ENCODE measurements at places on chromosomes 7 and 10. TPM values are rescaled to one million over a fixed set of nuclear protein-coding genes. Genes with fewer than 3 reads are reported as not detected.

- H3K4me1 ChIP-seq: no peaks in the 10 kb centered on the region
- no peaks in the 10 kb centered on the region for H3K36me3 ChIP-seq
- no peak for DNase-seq
- H3K27me3 ChIP-seq: no peaks in the 10 kb centered on the region
Measured at GRCh38 chr7:95694334-95694733, 78.0 kb upstream of the DYNC1I1 start.

DNA sequence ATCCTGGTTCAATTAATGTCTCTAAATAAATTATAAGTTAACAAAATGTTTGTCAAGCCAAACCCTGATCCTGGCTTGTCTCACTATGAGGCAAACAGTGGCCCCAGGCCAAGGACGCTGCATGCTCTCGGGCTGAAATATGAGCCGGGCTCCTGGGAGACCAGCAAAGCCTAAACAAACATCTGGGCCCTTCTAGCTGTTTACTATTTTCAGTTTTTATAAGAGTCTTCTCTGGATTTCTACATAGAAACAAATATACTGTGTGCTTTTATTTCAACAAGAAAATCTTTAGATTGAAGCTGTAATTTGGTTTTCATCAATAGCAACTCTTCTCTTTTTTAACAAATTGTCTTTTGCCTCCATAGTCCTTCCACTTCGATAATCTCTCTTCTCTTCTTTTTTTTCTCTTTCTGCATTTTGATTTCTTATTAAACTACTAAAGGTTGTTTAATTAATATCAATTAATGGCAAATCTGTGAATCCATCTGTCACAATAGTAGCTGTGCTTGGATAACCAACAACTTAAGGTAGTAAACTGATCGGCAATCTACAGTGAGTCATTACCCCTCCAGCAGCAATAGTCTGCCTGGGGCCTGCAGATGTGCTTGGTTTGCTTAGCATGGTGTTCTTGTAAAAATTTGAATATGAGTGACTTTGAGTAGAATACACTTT is 83.3 kb upstream of the DNAJC1 start:
- H3K4me3 ChIP-seq: no peak overlapping the region
- no peaks in the 10 kb centered on the region for H3K27me3 ChIP-seq
- H3K27ac ChIP-seq: no peak overlapping the region
- no peak for DNase-seq
- no peaks in the 10 kb centered on the region for H3K36me3 ChIP-seq

DNA sequence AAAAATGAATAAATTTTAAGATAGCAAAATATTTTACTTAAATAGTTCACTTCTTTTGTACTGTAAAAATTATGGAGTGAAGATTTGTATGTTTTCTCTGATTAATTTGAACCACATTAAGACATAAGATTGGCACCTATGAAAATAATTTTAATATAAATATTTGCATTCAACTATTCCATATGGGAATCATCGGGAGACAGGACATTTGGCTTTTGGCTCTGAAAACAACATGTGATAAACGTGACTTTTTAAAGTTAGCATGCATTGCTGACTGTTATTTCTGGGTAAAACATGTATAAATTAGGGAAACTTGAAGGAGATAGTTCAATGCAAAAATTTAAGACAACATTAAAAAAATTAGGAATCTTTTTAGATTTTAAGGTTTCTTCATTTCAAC is 117.2 kb downstream of the SEMA3E start:
- no peak overlapping the region for H3K4me3 ChIP-seq
- H3K27me3 ChIP-seq: no peaks in the 10 kb centered on the region
- H3K27ac ChIP-seq: no peak overlapping the region
- no peak for DNase-seq

GRCh38 chr7:54996391-54996790 is 22.4 kb upstream of the EGFR start:
- no peaks in the 10 kb centered on the region for H3K4me1 ChIP-seq
- H3K4me3 ChIP-seq: no peak overlapping the region
- DNase-seq: no peak

DNA sequence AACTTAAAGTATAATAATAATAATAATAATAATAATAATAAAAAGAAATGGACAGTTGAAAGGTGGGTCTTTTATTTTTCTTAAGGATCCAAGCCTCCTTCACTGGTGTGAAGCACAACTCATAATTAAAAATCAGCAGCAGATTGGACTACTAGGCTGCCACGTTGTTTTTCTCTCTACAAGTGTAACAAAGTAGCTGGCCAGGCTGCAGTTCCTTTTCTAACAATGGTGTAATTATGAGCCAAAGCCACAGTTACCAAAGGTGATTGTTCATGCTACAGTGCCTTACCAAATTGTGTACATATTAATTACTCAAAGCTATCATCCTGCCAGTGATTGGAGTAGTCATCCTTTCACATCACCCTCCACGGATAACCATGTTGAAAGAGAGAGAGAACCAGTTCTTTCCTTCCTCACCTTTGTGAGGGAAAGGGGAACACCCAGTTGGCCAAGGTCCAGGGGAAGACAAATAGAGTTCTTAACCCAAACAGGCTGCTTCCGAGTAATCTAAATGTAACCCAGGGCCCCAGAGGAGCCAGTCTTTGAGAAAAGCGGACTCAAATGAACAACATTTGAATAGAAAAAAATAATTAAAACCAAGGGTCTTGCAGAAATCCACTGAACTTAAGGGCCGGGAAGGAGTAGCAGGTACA is 86.3 kb upstream of the NPS start:
- no peaks in the 10 kb centered on the region for H3K27me3 ChIP-seq
- H3K4me1 ChIP-seq: no peaks in the 10 kb centered on the region
- no peaks in the 10 kb centered on the region for H3K36me3 ChIP-seq
- DNase-seq: no peak
- no peak overlapping the region for H3K4me3 ChIP-seq

GRCh38 chr7:151904270-151904669 is 27.4 kb upstream of the PRKAG2 start:
- H3K4me1 ChIP-seq: no peaks in the 10 kb centered on the region
- H3K27me3 ChIP-seq: no peaks in the 10 kb centered on the region
- no peak overlapping the region for H3K4me3 ChIP-seq
- DNase-seq: no peak

GRCh38 chr7:106572394-106573124 is 88.4 kb downstream of the CCDC71L start:
- no peak overlapping the region for H3K4me3 ChIP-seq
- H3K4me1 ChIP-seq: peaks cover 12% of the 10 kb centered on the region
- H3K27ac ChIP-seq: no peak overlapping the region
- DNase-seq: no peak

- no peak overlapping the region for H3K4me3 ChIP-seq
- no peak for DNase-seq
- H3K27ac ChIP-seq: no peak overlapping the region
- no peaks in the 10 kb centered on the region for H3K36me3 ChIP-seq
Measured at GRCh38 chr10:119807960-119808697, 64.5 kb downstream of the MCMBP start.

GRCh38 chr7:21346297-21346696 is 81.6 kb upstream of the SP4 start:
- no peaks in the 10 kb centered on the region for H3K36me3 ChIP-seq
- no peaks in the 10 kb centered on the region for H3K27me3 ChIP-seq
- peak; percentile 29 for DNase-seq
- H3K4me3 ChIP-seq: no peak overlapping the region
- H3K27ac ChIP-seq: no peak overlapping the region

- DNase-seq: no peak
- 0 out of 2 replicates have a peak, but pooled peaks cover 3% of the 10 kb centered on the region for H3K27me3 ChIP-seq
- H3K27ac ChIP-seq: no peak overlapping the region
Measured at GRCh38 chr10:71739358-71739900, 19.9 kb upstream of the C10orf105 start.

DNA sequence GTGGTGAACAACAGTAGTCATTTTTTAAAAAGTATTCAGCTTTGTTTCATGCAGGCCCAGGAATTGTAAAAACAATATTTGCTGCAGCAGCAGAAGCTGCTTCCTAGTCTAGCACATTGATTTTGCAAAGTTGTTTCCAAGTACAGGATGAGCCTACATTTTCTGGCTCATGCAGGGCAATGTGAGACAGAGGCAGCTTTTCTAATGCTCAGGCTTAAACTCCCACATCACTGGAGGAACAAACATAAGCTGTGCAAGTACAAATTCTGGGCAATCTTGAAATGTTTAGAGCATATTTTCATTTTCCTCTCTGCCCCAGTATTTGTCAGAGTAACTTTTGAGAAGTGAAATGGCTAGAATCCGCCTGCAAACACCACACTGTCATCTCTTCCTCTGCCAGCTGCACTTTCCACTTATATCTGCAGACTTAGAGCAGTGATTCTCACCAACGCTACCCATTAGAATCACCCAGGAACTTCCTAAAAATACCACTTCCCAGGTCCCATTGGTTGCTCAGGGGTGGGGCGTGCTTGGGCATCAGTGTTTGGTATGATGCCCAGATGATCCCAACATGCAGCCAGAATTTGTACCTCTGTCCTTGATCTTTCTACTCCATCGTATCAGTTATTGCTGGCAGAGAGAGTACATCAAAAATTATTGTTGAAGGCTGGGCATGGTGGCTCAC is 304.1 kb upstream of the LRGUK start:
- no peak overlapping the region for H3K4me3 ChIP-seq
- H3K4me1 ChIP-seq: no peaks in the 10 kb centered on the region
- DNase-seq: no peak
- H3K27me3 ChIP-seq: no peaks in the 10 kb centered on the region

GRCh38 chr7:141122736-141123135 is 48.9 kb downstream of the TMEM178B start:
- no peaks in the 10 kb centered on the region for H3K4me1 ChIP-seq
- H3K27me3 ChIP-seq: no peaks in the 10 kb centered on the region
- no peak overlapping the region for H3K4me3 ChIP-seq
- DNase-seq: no peak

- no peak overlapping the region for H3K4me3 ChIP-seq
- H3K27ac ChIP-seq: peak overlapping the region; percentile 99
- no peak for DNase-seq
- H3K4me1 ChIP-seq: peaks cover 99% of the 10 kb centered on the region
- no peaks in the 10 kb centered on the region for H3K27me3 ChIP-seq
Measured at GRCh38 chr7:91347290-91347689, 83.1 kb downstream of the FZD1 start.

GRCh38 chr7:213324-213993 is 21.1 kb downstream of the FAM20C start:
- no peak for DNase-seq
- no peaks in the 10 kb centered on the region for H3K27me3 ChIP-seq
- no peaks in the 10 kb centered on the region for H3K4me1 ChIP-seq
- H3K4me3 ChIP-seq: no peak overlapping the region
- H3K27ac ChIP-seq: no peak overlapping the region
- no peaks in the 10 kb centered on the region for H3K36me3 ChIP-seq

- no peaks in the 10 kb centered on the region for H3K27me3 ChIP-seq
- DNase-seq: no peak
- no peak overlapping the region for H3K4me3 ChIP-seq
Measured at GRCh38 chr10:91552274-91553095, 80.4 kb downstream of the PPP1R3C start.

- H3K27ac ChIP-seq: no peak overlapping the region
- DNase-seq: no peak
- no peaks in the 10 kb centered on the region for H3K27me3 ChIP-seq
- no peaks in the 10 kb centered on the region for H3K36me3 ChIP-seq
- H3K4me1 ChIP-seq: no peaks in the 10 kb centered on the region
- H3K4me3 ChIP-seq: no peak overlapping the region
Measured at GRCh38 chr7:84508606-84509005, 314.0 kb upstream of the SEMA3A start.

DNA sequence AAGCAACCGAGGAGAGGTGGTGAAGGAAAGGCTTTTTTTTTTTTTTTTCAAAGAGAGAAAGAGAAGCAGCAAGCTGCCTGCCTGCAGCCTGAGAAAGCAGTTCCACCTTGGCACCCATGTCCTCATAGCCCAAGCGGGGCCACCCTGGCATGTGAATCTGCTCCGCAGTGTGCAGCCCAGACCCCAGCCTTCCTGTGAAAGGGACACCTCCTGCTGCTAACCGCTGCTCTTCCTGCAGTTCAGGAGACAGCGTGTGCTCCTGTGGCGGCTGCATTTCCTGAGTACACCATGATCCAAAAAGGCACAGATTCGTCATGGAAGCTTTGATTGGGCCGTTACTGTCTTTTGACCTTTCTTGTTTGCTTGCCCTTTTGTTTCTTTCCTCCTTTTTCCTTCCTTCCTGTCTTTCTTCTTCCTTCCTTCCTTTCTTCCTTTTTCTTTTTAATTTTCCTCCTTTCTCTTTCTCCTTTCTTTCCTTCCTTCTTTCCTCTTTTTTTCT is 38.1 kb downstream of the IKZF1 start:
- peaks cover 46% of the 10 kb centered on the region for H3K36me3 ChIP-seq
- peaks cover 66% of the 10 kb centered on the region for H3K4me1 ChIP-seq
- no peak overlapping the region for H3K27ac ChIP-seq
- DNase-seq: no peak
- no peaks in the 10 kb centered on the region for H3K27me3 ChIP-seq
- no peak overlapping the region for H3K4me3 ChIP-seq

GRCh38 chr10:556971-557637 is 132.4 kb downstream of the DIP2C start:
- no peak overlapping the region for H3K4me3 ChIP-seq
- H3K4me1 ChIP-seq: no peaks in the 10 kb centered on the region
- H3K27me3 ChIP-seq: no peaks in the 10 kb centered on the region
- H3K27ac ChIP-seq: no peak overlapping the region
- no peak for DNase-seq

GRCh38 chr7:141686670-141687069 is 15.3 kb downstream of the DENND11 start:
- H3K36me3 ChIP-seq: no peaks in the 10 kb centered on the region
- DNase-seq: no peak
- no peaks in the 10 kb centered on the region for H3K27me3 ChIP-seq

GRCh38 chr7:155257482-155258225 is 40.0 kb upstream of the INSIG1 start:
- DNase-seq: no peak
- no peaks in the 10 kb centered on the region for H3K4me1 ChIP-seq
- H3K27ac ChIP-seq: no peak overlapping the region
- H3K27me3 ChIP-seq: no peaks in the 10 kb centered on the region
- H3K36me3 ChIP-seq: no peaks in the 10 kb centered on the region

GRCh38 chr7:78112488-78112887 is 313.9 kb downstream of the PHTF2 start:
- no peaks in the 10 kb centered on the region for H3K36me3 ChIP-seq
- H3K27ac ChIP-seq: no peak overlapping the region
- H3K4me1 ChIP-seq: no peaks in the 10 kb centered on the region
- no peak for DNase-seq

- no peaks in the 10 kb centered on the region for H3K36me3 ChIP-seq
- peaks cover 23% of the 10 kb centered on the region for H3K4me1 ChIP-seq
- no peaks in the 10 kb centered on the region for H3K27me3 ChIP-seq
- no peak overlapping the region for H3K4me3 ChIP-seq
- no peak overlapping the region for H3K27ac ChIP-seq
- DNase-seq: peak; percentile 17
Measured at GRCh38 chr10:12067336-12067735, 1.4 kb upstream of the DHTKD1 start.

- no peaks in the 10 kb centered on the region for H3K27me3 ChIP-seq
- no peaks in the 10 kb centered on the region for H3K36me3 ChIP-seq
- H3K4me3 ChIP-seq: no peak overlapping the region
Measured at GRCh38 chr10:63320683-63321082, 145.1 kb downstream of the JMJD1C start.

The SLC18A3 gene
- total RNA-seq: not detected

The METTL27 gene
- not detected for total RNA-seq

The CTAGE4 gene
- total RNA-seq: not detected

The PRRT4 gene
- not detected for total RNA-seq

The SUN3 gene
- not detected for total RNA-seq

The C10orf90 gene
- not detected for total RNA-seq

The TAS2R5 gene
- 2.5 TPM for total RNA-seq

The STRA8 gene
- not detected for total RNA-seq

The C10orf105 gene
- total RNA-seq: not detected

The ANKRD61 gene
- total RNA-seq: 0.22 TPM

All from Karpas-422 (cell line).